Mammary microvascular endothelial cell (primary cell): ENCODE measurements at places on chromosomes 7 and 10. TPM values are rescaled to one million over a fixed set of nuclear protein-coding genes. Genes with fewer than 3 reads are reported as not detected.

The RSPH10B gene
- 0.05 and 0.53 TPM in 2 replicates for total RNA-seq

The OPALIN gene
- not detected in 2 replicates for total RNA-seq

The DRGX gene
- not detected in 2 replicates for total RNA-seq

The LAMB4 gene
- 0.10 and 0.13 TPM in 2 replicates for total RNA-seq

The VAX1 gene
- total RNA-seq: not detected in 2 replicates

The GET4 gene
- 35.6 and 37.8 TPM in 2 replicates for total RNA-seq

The ZNF485 gene
- 1.1 and 2.1 TPM in 2 replicates for total RNA-seq

The CFAP58 gene
- total RNA-seq: 0.39 and 0.67 TPM in 2 replicates

The MYH16 gene
- total RNA-seq: 0.64 and 0.67 TPM in 2 replicates

The SH2D4B gene
- not detected in 2 replicates for total RNA-seq

The PPP1R17 gene
- total RNA-seq: not detected in 2 replicates

The GNAT3 gene
- not detected in 2 replicates for total RNA-seq

The KCP gene
- not detected in 2 replicates for total RNA-seq

The PGAM2 gene
- total RNA-seq: not detected in 2 replicates

The PIP gene
- total RNA-seq: not detected in 2 replicates

The COPG2 gene
- total RNA-seq: 3.8 TPM in 2 replicates

The TACC2 gene
- 15.8 and 20.7 TPM in 2 replicates for total RNA-seq

The H2BK1 gene
- total RNA-seq: not detected in 2 replicates

The ANXA8 gene
- not detected in 2 replicates for total RNA-seq

The UTF1 gene
- total RNA-seq: not detected in 2 replicates
